Astrocyte (in vitro differentiated cells and primary cell): ENCODE measurements at places on chromosomes 1 and 21.
A peak's percentile ranks its signal among the peaks of the same experiment; 100 is the strongest.

DNA sequence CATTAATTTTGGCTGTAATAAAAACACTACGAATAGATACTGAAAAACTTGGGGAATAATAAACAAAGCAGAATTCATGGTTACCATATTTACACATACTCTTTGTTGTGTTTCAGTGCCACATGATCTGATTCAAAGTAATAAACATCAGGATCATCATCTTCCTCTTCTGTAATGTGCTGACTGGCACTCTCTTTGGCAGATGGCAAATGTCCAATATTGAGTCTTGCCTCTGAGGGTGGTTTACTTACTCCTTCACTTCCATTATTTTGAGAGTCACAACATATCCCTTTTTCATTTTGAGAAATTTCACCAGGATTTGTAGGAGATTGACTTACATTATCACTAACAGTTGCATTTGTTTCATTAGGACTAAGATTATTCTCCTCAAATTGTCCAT is 50.7 kb downstream of the ZZZ3 start:
- DNase-seq: no peak

- DNase-seq: no peak
These were observed 394.6 kb downstream of the LRRIQ3 start for GRCh38 chr1:73803380-73803779.

- DNase-seq: peak; percentile 84
These were observed 8.9 kb downstream of the TAGLN2 start for GRCh38 chr1:159916242-159917051.

- DNase-seq: no peak
These were observed 28.6 kb upstream of the FCAMR start for GRCh38 chr1:206998816-206999215.

DNA sequence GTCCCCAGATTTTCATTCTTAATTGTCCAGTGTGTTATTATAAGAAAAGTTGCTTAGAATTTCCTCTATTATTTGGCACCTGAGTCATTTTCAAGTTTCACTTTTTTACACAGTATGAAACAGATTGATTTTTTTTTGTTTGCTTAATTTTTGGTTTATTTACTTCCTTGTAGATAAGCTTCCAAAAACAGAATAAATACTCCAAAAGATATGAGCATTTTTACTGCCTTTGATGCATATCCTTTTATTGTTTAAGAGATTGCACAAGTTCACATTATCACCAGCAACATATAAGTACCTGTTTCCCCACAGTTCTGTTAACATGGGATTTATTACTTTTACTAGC is 36.3 kb upstream of the AHCYL1 start:
- DNase-seq: no peak
